Stimulated activated CD8-positive, alpha-beta memory T cell treated with anti-CD3 and anti-CD28 coated beads, Interleukin-15, amount 100 ng/mL, for 1 hour (primary cell): ENCODE measurements at places on chromosomes 6 and 20.

DNA sequence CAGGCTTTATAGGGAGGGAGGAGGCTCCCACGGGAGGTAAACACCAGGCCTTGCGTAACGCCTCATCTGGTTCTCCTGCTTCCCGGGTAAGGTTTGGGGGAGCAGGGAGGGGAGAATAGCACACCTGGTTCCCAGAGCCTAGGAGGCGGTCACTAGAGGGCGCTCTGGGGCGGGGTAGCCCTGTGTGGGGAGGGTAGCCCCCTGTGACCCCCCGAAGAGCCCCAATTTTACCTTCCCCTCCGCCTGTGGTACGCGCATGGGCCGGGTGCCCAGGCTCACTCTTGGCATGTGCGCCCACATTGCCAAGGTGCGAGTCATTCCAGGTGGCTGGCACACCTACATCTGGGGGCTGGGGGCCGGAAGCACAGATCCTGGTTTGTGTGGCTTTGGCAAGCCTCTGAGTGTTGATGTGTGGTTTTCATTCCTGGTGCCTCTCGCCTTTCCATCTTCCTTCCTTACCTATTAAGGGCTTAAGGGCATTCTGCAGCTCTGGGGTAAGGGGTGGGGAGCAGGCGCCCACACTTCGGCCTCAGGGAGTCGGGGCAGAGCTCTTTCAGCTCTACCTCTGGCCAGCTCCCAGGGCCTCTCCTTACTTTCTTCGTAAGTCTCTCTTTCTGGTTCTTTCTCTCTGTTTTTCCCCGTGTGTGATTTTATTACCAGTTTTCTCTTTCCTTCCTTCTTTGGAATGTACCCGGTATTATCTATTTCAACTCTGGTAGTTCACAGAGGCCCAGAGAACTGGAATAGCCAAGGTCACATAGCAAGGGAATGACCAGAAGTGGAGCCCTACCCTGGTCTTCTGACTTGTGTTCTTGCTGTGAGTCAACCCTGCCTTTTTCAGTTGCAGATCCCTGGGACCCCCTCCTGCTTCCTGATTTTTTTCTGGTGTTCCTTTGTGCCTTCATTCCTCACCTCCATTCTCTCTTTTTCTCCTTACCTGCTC lies 492 bp upstream of the RNF39 start:
- DNase-seq = no peak

- no peak for DNase-seq
Observed at GRCh38 chr20:48196001-48196400, 410.7 kb upstream of the SULF2 start.

- DNase-seq = no peak
Observed at GRCh38 chr6:42598300-42598699, 34.5 kb downstream of the UBR2 start.

- DNase-seq = no peak
Observed at GRCh38 chr6:130152908-130153510, 69.7 kb downstream of the SAMD3 start.

- DNase-seq = no peak
Observed at GRCh38 chr6:84606860-84607259, 157.5 kb downstream of the TBX18 start.

GRCh38 chr6:100879317-100879716 lies 1.8 kb downstream of the ASCC3 start:
- DNase-seq = no peak
